ENCODE measurements at places on chromosomes 7 and 10.
A peak's percentile ranks its signal among the peaks of the same experiment; 100 is the strongest.

GRCh38 chr7:11212080-11212711 is 238.5 kb downstream of the PHF14 start:
- peak; percentile 69 for DNase-seq

DNA sequence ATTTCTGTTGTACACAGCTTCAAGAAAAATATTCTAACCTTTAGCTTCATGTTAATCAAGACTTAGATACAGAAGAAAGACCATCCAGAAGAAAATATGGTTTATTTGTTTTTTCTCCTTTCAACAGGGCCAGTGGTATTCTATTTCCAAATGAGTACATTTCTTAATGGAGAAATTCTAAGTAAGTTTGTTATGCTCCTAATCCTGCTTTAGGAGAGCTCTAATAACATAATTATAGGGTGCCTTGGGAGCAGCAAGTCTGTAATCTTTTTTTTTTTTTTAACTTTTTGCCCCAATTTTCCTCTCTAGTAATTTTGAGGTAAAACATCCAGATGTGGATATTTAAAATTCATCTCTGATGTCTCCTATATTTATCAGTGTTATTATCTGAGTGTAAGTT is 98.1 kb downstream of the ADD3 start:
- no peak for DNase-seq

DNA sequence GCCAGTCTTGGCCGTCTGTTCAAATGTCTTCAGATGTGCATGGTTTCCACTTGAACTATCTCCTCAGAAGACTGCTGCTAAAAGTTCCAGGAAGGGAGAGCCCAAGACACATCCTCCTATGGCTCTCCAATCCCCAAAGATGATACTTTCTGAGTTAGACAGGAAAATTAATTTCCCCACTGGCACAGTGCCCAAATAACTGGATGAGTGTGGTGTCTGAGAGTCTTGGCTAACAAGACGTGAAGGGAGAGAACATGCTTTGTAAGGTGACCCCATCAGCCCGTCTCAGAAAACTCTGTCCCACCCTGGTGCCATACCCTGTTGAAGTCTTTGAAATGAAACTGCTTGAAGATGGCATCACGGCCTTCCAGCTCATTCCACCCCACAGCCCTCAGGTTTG is 2.9 kb downstream of the PCBD1 start:
- DNase-seq = no peak

- no peak for DNase-seq
Measured at GRCh38 chr10:6649903-6650302, 69.8 kb upstream of the PRKCQ start.

DNA sequence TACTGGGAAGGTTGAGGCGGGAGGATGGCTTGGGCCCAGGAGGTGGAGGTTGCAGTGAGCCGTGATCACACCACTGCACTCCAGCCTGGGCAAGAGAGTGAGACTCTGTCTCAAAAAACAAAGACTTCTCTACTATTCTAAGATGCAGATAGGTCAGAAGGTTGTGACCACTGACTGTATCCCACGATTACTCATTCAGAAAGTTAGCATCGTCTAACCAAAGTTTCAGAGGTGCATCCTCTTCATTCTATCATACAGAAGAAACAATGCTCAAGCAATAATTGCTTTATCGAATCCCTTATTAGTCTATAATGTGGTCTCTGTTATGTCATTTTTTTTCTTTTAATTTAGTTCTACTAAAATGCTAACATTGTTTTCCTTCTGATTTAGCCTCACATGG is 348.7 kb upstream of the LRGUK start:
- no peak for DNase-seq

DNA sequence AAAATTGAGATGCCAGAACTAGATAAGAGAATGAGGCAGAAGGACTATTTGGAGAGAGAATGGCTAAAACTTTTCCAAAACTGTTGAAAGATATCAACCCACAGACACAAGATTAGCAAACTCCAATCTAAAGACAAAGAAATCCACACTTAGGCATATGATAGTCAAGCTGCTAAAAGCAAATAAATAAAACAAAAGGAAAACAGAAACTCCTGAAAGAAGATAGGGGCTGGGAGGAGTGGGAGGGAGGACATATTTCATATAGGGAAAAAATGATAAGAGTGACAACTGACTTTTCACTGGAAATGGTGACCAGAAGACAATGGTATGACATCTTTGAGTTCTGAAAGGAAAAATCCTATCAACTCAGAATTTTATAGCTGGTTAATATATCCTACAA is 105.4 kb upstream of the ADO start:
- DNase-seq = peak; percentile 26

GRCh38 chr10:1196656-1197055 is 140.5 kb downstream of the WDR37 start:
- DNase-seq = no peak

- DNase-seq = no peak
Measured at GRCh38 chr10:133048266-133048665, 39.5 kb upstream of the ADGRA1 start.

- DNase-seq = no peak
Measured at GRCh38 chr10:131047501-131047900, 264.0 kb downstream of the TCERG1L start.

DNA sequence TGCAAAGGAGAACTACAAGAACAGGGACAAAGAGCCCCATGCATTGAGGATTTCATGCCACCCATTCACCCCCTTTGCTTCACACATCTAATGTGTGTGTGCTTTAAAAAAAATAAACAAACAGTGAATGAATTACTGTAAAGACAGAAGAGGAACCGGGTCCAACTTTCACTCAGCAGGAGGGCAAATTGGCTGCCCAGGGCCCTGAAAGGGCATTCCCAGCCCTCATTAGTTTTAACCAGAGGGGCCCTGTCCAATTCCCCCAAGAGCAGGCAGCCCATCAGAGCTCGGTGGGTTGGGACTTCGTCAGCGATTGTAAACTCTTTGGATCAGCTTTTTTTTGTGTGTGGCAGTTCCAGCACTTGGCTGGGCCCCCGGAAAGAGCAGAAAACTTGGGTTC is 73.6 kb upstream of the PDZD8 start:
- DNase-seq = no peak

Data from OCI-LY7 (cell line).